ENCODE measurements at places on chromosomes 4 and X.

DNA sequence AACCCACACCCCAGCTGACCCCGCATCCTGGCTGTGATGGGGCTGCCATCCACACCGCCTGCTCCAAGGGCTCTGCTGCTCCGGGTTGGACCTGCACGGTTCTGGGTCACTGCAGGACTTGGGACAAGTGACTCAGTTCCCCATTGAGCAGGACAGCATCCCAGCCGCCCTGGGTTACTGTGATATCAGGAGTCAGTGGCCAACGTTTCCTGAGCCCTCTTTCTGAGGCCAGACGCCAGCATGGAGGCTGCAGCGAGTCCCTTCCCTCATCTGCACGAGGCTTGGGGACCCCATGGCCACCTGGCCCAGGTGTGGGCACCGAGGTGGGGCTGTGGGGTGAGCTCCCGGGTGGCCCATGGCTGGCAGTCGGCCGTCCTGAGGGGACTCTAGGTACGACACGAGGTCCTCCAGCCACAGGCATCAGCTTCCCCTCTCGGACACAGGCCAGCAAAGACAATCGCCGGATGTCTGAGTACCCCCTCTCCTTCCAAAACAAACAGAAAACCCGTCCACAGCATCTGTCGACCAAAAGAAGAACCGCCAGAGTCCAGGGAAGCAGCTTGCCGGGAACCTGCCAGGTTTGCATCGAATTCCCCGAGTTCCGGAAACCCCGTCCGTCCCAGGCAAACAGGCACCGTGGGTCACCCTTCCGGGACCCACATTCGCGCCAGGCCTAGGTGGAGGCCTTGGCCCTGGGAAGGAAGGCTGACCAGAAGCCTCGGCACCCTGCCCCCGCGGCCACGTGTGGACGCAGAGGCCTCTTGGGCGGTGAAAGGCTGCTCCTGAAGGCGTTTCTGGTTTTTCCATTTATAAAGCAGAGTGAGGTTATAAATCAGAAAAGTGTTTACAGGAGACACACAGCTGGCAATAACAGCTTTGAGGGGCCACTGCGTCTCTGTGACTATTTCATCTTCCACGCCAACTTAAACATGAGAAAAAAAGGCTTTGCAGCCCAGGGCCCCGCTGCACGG lies 136.0 kb downstream of the FAM53A start:
- DNase-seq, result no peak

DNA sequence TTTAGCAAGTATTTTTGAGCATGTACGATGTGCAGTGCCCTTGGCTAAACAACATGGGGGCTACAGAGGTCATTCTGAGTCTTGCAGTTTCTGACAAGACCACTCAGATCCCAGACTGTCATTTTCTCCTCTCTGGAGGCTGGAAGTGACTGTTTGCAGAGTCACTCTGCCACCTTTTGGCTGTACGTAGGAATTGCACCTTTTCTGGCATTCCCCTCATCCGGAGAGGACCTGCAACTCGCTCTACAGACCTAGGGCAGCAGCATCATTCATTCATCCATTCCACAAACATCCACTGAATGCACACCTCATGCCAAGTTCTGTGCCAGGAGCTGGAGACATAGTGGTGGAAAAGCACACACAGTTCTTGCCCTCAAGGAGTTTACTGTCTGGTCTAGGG lies 160.4 kb upstream of the GPR101 start:
- DNase-seq, result no peak

- no peak for DNase-seq
These were observed 444.0 kb upstream of the PITX2 start for GRCh38 chr4:111066887-111067286.

- no peak for DNase-seq
These were observed 209.8 kb downstream of the CRLF2 start for GRCh38 chrX:1002611-1003010.

GRCh38 chr4:139528377-139529005 lies 27.5 kb downstream of the SETD7 start:
- DNase-seq, result no peak

GRCh38 chrX:13142891-13143290 lies 98.5 kb upstream of the FAM9C start:
- no peak for DNase-seq

- no peak for DNase-seq
These were observed 25.8 kb downstream of the ZNF630 start for GRCh38 chrX:48045410-48046311.

GRCh38 chr4:41751449-41752061 lies 3.0 kb upstream of the PHOX2B start:
- DNase-seq, result no peak

- no peak for DNase-seq
These were observed 230.0 kb upstream of the GPC4 start for GRCh38 chrX:133645256-133645655.

DNA sequence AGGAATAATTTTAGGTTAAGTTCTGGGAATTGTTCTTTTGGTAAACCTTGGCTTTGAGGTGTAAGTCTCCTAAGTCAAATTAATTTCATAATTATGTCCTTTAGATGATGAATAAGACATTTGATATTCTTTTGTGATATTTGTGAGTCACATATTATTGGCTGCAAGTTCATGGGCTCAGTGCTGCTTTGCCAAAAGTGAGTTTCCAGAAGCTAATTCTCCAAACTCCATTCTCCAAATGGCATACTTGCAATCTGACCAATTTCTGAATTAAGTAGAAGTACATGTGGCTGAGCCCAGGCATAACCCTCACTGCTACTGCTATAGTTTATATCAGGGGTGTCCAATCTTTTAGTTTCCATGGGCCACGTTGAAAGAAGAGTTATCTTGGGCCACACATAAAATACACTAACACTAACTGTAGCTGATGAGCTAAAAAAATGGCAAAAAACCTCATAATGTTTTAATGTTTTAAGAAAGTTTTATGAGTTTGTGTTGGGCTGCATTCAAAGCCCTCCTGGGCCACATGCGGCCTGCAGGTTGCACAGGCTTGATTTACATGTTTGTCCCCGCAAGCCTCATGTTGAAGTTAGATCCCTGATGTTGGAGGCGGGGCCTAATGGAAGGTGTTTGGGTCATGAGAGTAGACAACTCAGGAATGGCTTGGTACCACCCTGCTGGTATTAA lies 196.1 kb downstream of the ZNF330 start:
- DNase-seq, result no peak

GRCh38 chr4:133581996-133582619 lies 433.0 kb downstream of the PCDH10 start:
- DNase-seq, result no peak

GRCh38 chr4:10682397-10682796 lies 2.2 kb downstream of the CLNK start:
- DNase-seq, result no peak

DNA sequence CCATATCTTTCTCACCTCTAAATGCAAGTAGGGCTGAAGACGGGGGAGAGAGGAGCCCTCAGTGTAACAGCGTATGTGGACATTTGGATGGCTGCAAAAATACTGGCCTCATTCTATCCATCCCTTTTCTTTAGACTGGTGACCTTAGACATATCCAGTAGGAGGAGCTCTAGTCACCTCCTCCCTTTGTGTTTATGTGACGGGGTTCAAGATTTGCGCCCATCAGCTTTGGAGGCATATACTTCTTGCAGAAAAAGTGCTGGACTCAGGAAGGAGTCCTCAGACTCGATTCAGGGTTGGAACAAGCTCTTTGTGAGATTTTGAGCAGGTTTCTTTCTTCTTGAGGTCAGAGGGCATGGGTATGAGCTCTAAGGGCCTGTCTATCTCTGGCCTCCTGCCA lies 86.2 kb downstream of the MAMLD1 start:
- DNase-seq, result no peak

DNA sequence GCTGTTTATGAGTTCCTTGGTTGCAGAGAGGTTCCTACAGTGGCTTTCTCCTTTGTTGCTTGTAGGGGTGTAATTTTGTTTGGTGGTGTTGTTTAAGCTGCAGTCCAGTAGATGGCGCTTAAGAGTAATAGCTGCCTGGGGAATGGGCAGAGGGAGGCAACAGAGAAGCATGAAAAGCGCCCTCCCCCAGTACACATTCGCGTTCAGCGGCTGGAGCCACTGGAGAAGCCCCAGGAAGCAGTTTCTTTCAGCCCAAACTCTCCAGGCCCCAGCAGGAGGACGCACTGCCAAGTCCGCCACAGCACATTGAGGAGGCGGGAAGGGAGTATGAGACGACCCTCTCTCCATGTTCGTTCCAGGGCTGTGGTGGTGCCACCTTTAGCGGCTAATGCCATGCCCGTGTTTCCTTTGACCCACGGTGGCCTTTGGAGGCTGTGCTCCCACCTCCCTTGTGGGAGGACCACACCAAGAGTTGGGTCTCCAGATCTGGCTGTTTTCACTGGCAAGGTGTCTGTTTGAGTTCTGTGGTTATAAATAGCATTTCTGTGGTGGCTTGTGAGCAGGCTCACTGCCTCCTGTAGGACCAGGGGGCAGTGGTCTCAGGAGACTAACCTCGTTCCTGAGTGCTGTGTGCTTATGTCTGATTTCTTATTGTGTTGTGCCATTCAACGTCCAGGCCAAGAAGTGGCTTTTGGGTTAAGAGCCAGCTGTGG lies 252.3 kb downstream of the ARHGAP10 start:
- no peak for DNase-seq

- no peak for DNase-seq
These were observed 26.0 kb downstream of the AIFM1 start for GRCh38 chrX:130139474-130140201.

DNA sequence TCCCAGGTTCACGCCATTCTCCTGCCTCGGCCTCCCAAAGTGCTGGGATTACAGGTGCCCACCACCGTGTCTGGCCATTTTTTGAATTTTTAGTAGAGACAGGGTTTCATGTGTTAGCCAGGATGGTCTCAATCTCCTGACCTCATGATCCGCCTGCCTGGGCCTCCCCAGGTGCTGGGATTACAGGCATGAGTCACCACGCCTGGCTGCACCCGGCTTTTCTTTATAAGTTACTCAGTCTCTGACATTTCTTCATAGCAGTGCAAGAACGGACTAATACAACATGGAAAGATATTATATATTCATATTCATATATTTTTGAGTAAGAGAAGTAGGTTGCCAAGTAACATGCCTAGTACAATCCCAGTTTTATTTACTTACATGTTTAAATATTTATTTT lies 22.9 kb downstream of the SHROOM3 start:
- DNase-seq, result no peak

DNA sequence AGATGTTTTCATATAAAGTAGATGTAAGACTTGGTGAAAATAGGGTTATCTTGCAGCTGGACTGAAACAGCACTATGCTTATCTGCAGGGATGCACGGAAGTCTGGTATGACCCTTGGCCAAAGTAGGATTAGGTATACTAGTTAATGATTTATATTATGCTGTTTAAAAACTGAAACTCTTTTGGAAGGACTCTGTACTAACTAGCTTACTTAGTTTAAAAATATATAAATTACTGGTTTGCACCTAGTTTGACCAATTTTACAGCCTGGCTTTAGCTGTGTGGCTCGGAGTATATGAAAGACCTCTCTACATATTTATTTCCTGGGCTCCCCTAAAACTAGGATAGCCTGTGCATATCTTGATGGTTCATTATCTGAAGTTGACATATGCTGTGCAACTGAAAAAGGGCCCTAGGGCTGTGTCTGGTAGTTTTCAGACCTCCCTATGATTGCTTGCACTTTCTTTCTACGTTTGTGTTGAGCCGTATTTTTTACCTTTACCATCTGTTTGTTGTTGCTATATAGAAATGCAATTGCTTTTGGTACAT lies 89.2 kb downstream of the TMEM144 start:
- no peak for DNase-seq

- DNase-seq, result no peak
These were observed 85.9 kb downstream of the REPS2 start for GRCh38 chrX:17032351-17032750.

DNA sequence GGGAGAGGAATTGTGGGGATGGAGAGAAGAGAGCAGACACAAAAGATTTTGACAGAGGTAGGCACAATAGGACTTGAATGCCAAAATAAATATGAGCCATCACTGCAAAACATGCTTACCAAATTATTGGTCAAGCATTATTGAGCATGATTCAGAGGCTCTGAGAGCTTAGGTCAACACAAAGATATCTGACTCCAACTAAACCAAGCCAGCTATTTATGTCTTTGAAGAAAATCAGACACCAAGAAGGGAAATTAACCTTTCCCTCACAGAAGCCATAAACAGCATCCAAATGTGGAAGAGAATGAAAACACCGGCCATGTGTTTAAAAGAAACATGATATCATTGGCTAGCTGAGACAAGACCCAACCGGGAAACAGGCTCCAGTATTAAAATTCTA lies 323.2 kb downstream of the RAB28 start:
- DNase-seq, result no peak

GRCh38 chrX:37603938-37604409 lies 32.5 kb downstream of the LANCL3 start:
- no peak for DNase-seq

GRCh38 chrX:122047261-122047660 lies 999.9 kb downstream of the GLUD2 start:
- DNase-seq, result no peak

GRCh38 chr4:160375772-160376452 lies 1273.0 kb downstream of the RAPGEF2 start:
- no peak for DNase-seq

- DNase-seq, result no peak
These were observed 25.2 kb upstream of the NAP1L5 start for GRCh38 chr4:88722828-88723227.

- DNase-seq, result no peak
These were observed 221.4 kb downstream of the TACR3 start for GRCh38 chr4:103498161-103499070.

DNA sequence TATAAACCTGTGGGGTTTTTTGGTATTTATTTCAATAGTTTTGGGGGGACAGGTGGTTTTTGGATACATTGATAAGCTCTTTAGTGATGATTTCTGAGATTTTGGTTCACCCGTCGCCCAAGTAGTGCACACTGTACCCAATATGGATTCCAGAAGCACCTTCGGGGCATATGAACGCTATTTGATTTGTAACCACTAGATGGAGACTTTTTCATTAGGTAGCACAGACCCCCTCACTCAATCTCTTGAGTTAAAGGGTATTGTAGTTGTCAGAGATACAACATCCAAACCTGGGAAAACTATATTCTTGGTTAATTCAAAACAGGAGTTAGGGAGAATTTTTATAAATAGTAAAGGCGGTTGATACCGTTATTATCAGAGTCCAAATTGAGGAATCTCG lies 79.8 kb downstream of the SPANXN3 start:
- DNase-seq, result no peak

Measured in activated T-helper 1 cell treated with anti-CD3 and anti-CD28 coated beads, Interleukin-2, amount 50 U/mL, for 16 hours (primary cell).